ENCODE measurements at places on chromosomes 11 and 22.

- DNase-seq: no peak
These were observed 1166.6 kb downstream of the TBC1D22A start for GRCh38 chr22:47929073-47929472.

- DNase-seq: no peak
These were observed 4.4 kb upstream of the SIPA1 start for GRCh38 chr11:65633390-65634108.

DNA sequence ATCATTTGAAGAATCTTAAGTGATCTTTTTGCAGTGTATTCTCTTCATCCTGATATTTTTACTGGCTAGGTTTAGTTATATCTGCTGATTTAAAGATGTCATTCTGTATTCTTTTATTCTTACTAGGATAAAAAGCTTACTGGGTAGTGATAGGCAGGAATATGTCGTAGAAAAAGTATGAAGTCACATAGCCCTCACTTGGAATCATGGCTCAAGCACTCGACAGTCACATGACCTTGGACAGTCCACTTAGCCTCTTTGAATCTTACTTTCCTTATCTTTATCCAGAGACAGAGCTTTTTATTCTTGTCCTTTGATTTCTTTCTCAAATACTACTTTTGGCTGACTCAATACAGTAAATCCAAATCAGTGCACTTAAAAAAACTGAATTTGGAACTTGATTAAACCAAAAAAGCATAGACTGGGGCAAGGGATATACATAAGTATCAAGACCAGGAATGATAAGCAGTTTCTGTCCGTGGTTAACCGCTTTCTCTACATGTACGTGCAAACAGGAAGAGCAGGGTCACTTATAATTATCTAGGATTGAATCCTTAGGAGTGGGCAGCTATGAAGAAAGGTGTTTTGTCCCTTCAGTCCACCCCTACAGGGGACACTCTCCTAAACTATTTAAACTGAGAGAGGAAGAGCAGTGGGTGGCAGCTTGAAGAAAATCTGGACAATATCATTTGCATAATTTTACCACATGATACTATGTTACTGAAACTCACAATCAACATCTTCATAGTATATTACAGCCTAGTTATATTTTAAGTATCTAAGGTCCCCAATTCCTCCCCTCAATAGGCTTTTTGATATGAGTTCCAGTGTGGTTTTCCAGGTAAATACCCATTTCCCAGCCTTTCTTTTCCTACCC is 8.0 kb downstream of the MMP7 start:
- DNase-seq: no peak

DNA sequence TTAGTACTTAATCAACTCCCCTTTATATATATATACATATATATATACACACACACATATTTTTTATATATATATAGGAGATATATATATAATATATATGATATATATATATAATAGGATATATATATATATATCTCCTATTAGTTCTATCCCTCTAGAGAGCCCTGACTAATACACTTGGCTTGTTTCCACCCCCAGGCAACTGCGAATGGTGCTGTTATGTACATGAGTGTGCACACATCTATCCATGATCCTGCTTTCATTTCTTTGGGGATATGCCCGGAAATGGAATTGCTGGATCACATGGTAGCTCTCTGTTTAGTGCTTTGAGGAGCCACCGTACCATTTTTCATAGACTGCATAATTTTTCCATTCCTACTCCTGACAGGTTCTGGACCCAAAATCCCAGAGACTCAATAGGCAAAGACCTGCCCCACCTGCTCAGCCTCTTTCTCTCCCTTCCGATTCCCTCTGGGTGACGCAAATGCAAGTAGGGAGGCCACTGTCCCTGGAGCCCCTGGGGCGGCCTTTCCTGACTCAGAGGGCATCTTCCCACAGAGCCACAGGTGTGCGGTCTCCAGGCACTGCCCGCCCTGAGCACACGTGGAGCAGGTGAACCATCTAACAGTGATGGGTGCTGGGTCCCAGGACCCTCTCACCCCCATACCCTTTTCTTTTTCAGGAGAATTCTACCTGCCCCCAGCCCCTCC is 12.0 kb downstream of the FGF3 start:
- no peak for DNase-seq

- no peak for DNase-seq
These were observed 9.4 kb upstream of the MRPL23 start for GRCh38 chr11:1937616-1938342.

GRCh38 chr11:19419808-19420207 is 179.1 kb upstream of the E2F8 start:
- no peak for DNase-seq

GRCh38 chr22:21100149-21101032 is 54.6 kb downstream of the LRRC74B start:
- DNase-seq: no peak

- DNase-seq: peak; percentile 35
These were observed 51.8 kb downstream of the OTOG start for GRCh38 chr11:17598700-17599459.

DNA sequence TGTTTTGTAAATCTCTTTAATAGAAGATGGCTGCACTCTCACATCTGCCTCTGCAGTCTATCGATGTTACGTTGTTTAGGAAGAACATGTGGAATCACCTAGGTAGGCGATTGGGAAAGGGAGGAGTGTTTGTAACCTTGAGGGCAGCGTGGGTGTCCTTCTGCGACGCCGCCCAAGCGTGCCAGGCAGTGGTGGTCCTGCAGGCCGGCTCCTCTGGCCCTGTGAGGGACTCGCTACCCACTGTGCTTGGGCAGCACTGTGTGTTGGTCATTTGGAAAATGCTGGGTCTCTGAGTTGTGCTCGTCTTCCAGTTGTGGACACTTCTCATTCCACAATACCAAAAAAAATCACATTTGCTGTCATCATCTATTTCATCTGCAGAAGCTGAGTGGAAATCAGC is 29.1 kb downstream of the CTTN start:
- DNase-seq: no peak

- no peak for DNase-seq
These were observed 105.5 kb upstream of the TENM4 start for GRCh38 chr11:79546351-79546750.

GRCh38 chr22:20948450-20948849 is 18.6 kb upstream of the AIFM3 start:
- no peak for DNase-seq

- DNase-seq: no peak
These were observed 97.2 kb downstream of the SERGEF start for GRCh38 chr11:17915500-17916143.

DNA sequence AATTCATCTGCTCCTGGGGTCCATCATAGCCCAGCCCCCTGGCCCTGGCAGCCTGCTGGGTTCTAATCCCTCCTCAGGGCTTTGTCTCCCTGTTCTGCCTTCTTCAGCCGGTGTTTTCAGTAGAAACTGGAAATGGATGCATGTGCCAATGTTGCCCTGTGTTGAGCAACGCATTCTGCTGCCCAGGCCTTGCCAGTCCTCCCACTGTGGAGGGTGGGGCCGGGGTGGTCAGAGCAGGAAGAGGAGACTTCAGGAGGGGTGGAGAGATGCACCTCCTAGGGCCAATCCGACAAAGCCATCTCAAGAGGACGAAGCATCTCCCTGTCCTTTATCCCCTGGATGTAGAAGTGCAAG is 27.6 kb upstream of the ZBTB16 start:
- DNase-seq: no peak

DNA sequence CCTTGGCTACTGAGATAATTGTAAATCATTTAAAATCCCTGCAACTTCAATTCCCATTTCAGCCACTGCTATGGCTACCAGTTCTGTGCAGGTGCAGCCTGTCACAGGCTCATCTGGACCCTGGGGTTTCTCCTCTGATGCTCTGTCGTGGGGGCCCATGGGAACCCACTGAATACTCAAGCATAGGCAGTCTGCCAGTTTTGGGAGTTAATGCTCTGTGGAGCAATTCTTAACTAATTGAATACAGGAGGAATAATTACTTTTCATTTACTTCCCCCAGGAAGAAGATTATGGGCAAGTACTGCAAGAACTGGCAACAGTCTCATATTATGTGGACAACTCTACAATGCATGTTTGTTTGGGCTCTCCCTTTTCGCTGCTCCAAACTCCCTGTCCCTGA is 25.9 kb downstream of the OR51E2 start:
- DNase-seq: no peak

GRCh38 chr11:44306052-44306917 is 3.7 kb downstream of the ALX4 start:
- DNase-seq: no peak

DNA sequence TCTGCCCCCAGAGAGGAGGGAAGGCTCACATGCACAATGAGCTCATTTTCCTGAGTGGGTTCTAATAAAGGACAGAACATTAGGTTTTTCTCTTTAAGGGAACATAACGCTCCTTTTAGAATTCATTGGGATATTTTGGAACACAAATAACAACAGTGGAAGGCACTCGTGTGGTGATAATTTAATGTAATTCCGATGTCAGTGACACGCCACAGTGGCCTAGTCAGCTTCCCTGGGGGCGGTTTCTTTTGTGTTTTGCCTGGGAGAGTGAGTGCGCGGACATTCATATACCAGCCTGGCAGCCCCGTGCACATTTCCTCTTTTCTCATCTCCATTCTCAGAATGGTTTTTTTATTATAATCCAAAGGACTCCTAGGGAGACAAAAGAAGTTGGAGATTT is 41.1 kb downstream of the SEZ6L start:
- DNase-seq: no peak

- DNase-seq: no peak
These were observed 1122.8 kb upstream of the CCDC90B start for GRCh38 chr11:84408946-84409411.

GRCh38 chr11:44883277-44883676 is 67.4 kb downstream of the TP53I11 start:
- no peak for DNase-seq

DNA sequence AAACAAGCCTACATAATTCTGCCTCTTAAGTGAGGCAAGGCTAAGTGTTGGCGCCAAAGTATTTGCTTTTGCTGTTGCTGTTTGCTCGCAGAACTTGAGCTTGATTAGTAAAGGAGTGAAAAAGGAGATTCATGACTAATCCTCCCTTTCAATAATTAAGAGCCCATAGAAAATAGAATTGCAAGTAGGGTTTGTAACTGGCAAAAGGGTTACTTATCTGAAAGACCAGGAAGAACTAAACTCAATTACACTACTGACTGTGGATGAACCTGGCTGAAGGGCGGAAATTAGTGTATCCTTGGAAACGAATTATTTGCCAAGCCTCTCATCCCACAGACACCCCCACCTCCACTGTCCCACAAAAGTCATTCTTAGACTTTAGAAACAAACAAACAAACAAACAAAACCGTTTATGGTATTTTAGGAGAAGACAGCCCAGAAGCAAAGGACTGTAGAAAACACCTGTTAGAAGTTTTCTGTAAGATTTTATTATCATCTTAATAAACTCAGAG is 411 bp upstream of the EXPH5 start:
- DNase-seq: no peak

GRCh38 chr11:76234416-76235232 is 28.3 kb upstream of the WNT11 start:
- no peak for DNase-seq

DNA sequence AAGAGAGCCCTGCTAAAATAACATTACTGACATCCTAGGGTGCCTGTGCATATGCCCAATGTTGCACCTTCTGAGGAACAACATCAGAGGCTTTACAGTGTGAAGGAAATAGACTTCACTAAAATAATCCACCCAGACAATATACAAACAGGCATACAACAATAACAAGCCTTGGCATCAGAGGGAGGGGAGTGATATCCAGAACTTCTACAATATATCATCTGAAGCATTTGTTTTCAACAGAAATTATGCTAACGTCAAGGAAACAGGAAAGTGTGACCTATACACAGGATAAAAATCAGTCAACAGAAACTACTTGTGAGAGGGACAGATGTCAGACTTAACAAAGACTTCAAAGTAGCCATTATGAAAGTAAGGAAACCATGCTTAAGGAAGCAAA is 81.3 kb downstream of the CTNND1 start:
- no peak for DNase-seq

DNA sequence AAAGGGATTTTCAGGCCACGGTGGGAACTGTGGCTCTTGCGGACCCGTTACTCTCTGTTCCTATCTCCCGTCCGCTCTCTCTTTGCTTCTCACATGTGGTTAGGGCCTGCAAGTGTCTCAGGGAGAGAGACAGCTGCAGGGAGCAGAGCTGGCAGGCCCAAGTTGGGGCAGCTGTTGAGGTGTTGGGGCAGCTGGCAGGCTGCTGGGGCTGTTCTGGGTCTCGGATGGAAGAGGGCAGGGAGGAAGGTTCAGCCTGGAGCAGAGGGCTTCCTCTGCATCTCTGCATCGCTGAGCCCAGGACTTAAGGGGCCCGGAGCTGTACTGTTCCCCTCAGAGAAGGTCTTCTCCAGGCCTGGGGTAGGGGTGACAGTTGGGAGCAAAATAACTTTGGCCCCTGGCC is 2.6 kb upstream of the CNIH2 start:
- no peak for DNase-seq

Data from T-helper 17 cell (primary cell).